ENCODE measurements at places on chromosomes 3 and 15.

GRCh38 chr15:78345396-78346125 lies 5.4 kb downstream of the CRABP1 start:
- DNase-seq: no peak

DNA sequence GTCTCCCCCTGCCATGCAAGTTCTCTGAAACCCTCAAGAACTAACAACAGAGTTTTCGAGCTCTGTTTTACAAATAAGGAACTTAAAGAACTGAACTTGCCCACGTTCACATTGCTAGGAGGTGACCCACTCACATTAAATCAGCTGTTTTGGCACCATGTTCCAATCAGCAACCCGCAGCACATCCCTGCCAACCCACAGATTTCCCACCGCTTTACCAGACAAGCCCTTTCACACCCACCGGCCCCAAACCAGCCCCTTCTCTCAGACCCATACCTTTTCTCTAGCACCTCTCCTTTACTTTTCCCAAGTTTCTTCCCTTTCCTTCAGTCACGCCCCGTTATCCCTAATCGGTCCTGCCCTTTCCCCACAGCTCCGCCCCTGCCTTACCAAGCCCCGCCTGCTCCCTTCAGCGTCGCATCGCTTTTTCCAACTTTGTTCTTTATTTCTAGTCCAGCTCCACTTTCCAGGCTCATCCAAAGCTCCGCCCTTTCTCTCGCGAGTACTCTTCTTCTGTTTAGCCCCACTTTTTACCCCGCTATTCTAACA lies 804 bp upstream of the BRPF1 start:
- no peak for DNase-seq

- DNase-seq: no peak
These were observed 38.4 kb upstream of the PPP2R3A start for GRCh38 chr3:135927155-135927554.

DNA sequence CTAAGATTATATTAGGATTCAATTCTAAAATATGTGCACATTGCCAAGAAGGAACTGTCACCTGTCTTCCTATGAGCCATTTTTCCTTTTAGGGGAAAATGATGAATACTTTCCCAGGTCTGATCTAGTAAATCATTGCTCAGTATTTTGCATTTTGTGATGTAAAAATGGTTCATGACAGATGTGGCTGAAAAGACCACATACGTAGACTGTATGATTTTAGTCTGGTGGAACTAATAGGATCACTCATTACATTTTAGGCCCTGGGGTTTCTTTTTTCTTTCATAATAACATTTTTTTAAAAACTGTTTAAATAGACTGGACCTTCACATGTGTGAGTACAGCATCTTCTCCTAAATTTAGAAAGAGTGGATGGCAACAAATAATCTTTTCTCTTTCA lies 201.7 kb upstream of the MLF1 start:
- DNase-seq: no peak

GRCh38 chr3:111498022-111498421 lies 44.0 kb upstream of the CD96 start:
- no peak for DNase-seq

DNA sequence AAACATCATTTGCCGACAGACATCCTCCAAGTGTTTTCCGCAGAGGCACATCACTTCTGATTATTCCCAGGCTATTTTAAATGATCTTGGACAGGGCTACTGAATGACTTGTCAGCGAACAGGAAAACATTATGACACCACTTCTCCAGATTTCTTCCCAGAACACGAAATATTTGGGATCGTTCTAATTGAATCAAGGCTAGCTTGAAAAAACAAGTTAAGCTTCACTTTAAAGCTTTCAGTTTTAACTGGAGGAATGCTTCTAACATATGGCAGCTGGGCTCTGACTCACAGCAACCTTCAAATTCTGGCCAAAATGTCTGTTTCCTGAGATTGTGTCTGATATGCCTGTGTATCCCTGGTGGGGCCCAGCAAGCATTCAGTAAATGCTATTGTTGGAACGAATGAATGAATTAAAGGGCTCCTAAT lies 127.0 kb upstream of the ICE2 start:
- DNase-seq: no peak

GRCh38 chr3:10977892-10978510 lies 14.5 kb upstream of the SLC6A1 start:
- no peak for DNase-seq

Data from activated CD8-positive, alpha-beta memory T cell treated with anti-CD3 and anti-CD28 coated beads for 48 hours (primary cell).